ENCODE measurements at places on chromosomes 16 and 17.

- no peak for DNase-seq
Measured at GRCh38 chr17:13096291-13096690, 78.5 kb upstream of the ELAC2 start.

GRCh38 chr17:50868602-50869001, 2.4 kb upstream of the TOB1 start:
- DNase-seq: no peak

GRCh38 chr17:76437467-76438402, 15.2 kb downstream of the UBE2O start:
- no peak for DNase-seq

- DNase-seq: no peak
Measured at GRCh38 chr17:83116783-83117555, 37.6 kb downstream of the METRNL start.

DNA sequence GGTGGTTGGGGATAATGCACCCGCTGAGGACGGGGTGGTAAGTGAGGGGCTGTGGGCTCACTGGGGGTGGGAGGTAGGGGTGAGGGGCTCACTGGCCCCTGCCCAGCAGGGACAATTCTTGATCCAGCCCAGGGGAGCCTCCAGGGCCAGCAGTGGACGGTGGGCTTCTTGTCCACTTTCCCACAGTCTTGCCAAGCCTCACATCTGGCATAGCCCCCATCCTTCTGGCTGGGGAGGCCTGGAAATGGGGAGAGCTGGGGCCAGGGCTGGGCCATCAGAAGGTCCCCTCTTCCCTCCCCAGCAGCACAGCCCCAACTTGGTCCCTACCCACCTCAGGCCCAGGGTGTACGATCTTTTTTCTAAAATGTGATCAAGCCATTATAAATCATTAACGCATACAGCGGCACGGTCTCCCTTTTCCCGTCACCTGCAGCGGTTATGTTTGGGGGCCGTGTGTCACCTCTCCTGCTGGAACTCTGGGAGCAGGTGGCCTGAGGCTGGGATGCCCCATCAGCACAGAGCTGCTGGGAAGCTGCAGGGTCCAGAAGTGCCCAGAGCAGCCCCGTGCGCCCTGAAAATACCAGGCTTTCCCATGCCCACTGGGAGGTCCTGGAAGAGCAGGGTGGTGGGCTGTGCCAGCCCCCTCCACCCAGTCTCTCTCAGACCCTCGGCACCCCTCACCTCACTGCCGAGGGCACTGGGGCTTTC, 7.2 kb upstream of the SETD6 start:
- DNase-seq: no peak

- no peak for DNase-seq
Measured at GRCh38 chr16:11138022-11138768, 117.8 kb downstream of the SOCS1 start.

All from GM19239 (cell line).